ENCODE measurements at places on chromosomes 12 and 14.

- no peak for DNase-seq
Observed at GRCh38 chr12:58452546-58452945, 467.8 kb downstream of the LRIG3 start.

GRCh38 chr14:69716478-69717187 lies 50.3 kb upstream of the SRSF5 start:
- DNase-seq = no peak

DNA sequence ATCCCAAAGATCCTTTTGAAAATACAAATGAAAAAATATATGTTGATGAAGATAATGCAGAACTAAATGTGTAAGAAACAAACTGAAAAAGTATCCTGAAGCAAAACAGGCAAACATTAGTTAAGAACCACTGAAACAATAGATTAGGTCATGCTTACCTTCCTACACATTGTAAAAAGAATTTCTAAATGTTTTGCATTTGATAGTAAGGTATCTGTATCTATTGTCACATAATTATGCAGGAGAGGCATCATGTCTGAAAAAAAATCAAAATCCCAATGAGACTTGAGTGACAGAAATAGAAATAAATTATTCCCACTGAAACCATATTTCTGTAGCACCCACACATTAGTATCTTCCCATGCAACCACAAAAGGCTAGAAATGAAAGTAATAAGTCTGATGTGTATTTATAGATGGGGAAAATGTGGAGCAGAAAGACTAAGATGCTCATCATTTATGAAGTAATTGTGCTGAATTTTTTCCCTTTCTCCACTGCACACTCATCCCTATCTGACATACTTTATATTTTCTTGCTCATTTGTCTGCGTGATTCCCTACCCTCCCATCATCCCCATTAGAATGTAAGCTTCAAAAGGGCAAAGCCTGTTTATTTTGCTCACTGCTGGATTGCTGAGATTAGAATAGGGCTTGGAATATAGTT lies 43.5 kb downstream of the IPO8 start:
- DNase-seq = no peak

DNA sequence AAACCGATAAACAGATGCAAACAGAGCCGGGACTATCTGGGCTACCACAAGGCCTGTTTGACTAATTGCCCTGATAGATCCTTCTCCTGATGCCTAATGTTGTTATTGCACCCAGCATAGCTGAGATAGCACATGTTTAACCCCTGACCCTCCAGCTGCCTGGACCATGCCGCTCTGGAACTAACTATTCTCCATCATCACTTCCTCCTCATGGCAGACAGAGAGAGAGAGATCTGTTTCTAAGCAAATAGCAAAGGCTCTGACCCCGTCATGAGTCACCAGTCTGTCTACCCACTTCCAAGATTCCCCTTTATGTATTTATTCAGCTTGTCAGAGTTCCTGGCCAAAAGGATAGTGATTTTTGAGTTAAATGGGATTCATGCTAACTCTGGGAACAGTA lies 58.2 kb upstream of the FLRT2 start:
- no peak for DNase-seq

GRCh38 chr12:1080520-1081223 lies 89.6 kb downstream of the ERC1 start:
- no peak for DNase-seq

DNA sequence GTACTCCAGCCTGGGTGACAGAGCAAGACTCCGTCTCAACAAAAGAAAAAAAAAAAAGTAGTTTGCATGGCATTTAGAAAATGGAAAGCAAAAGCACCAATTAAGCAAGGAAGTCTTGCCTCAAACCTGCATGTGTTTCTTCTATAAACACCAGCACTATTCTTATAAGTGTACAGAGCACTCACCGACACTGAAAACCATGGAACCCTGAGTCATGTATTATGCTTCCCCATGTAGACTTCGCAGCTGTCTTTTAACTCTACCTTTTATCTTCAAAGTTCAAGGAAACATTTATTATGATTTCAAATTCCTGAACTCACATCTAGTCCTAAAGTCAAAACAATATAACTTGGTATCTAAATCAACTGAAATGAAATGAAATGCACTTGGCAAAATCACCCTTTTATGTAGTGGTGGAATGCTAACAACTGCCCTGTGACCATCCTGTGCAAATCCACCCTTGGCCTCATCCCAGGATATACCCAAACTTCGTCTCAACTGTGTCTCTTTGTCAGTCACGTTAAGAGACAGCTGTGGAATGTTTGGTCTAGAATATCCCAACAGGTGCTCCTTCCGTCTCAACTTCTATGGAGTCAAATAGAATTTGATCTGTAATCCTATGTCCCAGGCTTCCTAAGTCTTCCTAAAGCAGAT lies 4.8 kb downstream of the BCAT1 start:
- DNase-seq = no peak

GRCh38 chr12:122203301-122204166 lies at the start of gene B3GNT4:
Gene B3GNT4 (plus strand): TSS chr12:122203709. CDS start chr12:122204619, 910 bp downstream.
- no peak for DNase-seq

GRCh38 chr12:32104572-32105355 lies 1.9 kb upstream of the BICD1 start:
- DNase-seq = no peak

DNA sequence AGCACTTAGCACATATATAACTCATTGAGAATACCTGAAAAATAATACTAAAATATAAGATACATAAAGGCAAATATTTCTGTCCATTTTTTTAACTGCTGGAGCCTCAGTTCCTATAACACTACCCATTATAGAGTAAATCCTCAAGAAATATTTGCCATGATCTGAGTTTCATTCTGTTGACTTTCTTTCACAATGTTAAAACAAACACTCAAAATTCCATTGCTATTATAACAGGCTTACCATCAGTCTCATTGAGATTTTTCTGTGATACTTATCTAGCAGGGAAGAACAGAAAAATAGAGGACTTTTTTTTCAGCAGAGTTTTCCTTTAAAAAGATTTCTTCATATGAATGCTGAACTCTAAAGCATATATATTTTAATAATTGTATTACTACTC lies 24.5 kb downstream of the LMO3 start:
- DNase-seq = no peak

- DNase-seq = no peak
Observed at GRCh38 chr12:125503128-125503527, 437.9 kb downstream of the AACS start.

DNA sequence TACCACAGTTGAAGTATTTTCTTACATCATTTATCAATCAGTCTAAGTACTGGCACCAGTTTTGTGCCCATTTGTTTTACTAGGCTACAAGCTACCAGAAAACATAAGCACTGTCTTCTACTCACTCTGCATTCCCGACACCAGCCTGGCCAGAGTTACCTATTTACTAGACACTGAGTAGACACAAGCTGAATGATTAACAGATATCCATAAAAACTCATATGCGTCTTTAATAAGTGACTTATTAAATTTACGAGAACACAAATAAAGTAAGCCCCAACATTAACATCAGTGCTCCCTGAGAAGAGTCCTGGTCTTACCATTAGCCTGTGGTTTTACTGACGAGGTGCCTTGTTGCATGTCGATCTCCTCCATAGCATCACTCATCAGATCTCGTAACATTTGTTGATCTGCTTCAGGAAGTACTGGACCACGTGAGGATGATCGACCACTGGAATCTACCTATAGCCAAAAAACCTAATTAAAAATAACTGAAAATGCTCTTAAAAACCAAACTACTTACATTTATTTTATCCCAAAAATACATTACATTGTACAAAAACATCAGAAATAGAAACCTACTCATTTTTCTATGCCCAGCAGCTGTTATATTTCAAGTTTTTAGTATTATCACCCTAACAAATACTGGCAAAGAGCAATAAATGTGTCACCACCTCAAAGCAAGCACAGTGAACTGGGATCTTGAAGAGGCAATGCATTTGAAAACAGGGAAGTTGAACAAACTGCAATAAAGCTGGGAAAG lies 53.3 kb downstream of the BDKRB1 start:
- DNase-seq = no peak

DNA sequence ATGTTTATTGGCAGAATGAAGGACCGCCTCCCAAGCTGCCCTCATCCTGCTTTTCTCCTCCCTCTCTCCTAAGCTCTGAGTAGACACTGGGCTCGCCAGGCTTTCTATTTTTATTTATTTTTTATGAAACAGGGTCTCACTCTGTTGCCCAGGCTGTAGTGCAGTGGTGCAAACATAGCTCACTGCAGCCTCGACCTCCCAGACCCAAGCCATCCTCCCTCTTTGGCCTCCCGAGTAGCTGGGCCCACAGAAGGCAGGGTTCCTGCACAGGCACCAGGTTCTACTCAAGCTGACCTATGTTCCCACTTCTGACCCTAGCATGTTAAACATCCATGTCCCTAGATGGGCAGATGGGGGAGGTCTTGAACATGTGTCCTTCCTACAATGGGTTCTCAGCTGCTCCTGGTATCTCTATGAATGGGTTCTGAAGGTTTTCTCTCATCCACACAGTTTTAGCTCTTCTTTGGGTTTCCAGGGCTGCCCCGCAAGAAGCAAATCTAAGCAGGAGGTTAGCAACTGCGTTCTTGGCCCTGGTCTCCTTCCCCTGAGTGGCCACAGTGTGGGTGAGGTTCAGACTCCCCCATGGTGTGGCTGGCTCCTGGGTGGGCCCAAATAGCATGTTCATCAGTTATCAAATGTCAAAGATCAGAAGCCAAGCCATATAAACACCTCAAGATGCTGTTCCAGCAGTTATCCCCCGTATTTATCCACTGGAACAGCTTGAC lies 167.3 kb downstream of the ZFP36L1 start:
- no peak for DNase-seq

DNA sequence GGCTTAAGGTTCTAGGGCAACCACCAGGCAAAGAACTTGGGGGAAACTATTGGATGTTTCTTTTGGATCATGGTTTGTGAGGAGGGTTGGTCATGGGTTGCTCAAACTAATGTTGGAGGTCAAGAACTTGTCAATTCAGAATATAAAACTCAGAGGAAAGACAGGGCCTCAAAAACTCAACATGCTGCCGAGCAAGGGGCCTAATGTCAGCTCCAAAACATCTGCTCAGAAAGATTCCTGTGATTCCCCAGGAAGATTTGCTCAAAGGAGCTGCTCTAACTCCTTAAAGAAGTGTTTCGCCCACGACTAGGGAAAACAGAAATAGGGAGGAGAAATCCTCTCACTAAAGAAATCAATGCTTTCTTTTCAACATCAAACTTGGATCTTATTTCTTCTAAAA lies 3.7 kb upstream of the IGF1 start:
- DNase-seq = no peak

DNA sequence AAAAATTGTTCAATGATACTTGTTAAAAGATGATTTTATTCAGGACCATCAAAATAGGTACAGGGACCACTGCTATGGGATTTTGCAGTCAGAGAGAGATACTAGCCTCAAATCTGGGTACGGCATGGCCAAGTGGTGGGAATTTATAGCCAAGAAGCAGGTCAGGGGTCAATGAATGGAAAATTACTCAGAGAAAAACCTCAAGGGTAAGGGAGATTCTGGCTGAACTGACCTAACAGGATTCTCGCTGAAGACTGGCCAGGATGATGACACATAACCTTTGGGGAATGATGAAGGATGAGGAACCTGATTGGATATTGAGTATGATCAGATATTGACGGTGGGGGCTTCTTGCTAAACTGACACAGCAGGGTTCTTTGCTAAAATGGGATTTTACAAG lies 32.7 kb downstream of the DEPDC4 start:
- no peak for DNase-seq

DNA sequence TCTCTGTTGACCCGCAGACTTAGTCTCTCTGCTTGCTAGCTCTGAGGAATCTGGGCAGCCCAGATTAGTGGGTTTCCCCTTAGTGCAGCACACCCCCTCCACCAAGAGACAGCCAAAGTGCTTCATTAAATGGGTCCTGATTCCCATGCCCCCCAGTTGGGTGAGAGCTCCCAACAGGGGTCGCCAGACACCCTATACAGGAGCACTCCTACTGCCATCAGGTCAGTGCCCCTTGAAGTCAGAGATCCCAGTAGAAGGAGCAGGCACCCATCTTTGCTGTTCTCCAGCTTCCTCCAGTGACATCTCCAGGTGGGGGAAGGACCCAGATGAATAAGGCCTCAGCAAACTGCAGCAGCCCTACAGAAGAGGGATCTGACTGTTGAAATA lies 36.7 kb upstream of the C14orf132 start:
- no peak for DNase-seq

DNA sequence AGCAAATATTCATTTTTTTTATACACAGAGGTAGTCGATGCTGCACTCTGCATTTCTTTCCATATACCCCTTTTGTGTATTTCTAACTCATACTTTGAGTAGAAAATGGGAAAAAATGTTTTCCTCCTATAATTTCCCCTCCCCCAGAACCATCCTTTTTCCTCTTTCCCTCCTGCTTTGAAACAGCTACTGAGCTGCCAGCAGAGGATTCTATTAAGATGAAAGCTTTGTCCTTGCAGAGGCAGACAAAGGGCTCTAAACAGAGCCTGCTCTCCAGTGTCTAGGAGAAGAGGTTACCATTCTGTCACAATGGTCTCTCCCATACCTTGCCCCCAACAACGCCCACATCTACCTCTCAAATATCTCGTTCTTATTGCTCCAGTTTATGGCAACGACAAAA lies 74.6 kb upstream of the OSBPL8 start:
- DNase-seq = no peak

- DNase-seq = no peak
Observed at GRCh38 chr14:78403278-78403815, 233.2 kb downstream of the NRXN3 start.

DNA sequence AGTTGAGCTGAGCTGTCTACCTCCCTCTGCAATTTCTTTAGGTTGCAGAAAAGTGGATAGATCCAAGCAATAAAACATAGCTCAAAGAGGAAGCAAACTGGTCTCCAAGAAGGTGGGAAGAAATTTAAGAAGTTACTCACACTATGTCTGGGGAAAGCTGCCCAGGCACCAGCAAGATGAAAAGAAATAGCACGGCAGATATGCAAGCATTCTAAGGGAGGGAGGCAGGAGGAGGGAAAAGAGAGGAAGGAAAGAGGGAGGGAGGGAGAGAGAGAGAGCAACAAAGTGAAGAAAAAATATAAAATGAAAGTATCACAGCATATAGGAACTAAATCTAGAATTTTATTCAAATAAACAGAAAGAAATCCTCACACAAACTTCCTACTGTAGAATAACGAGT lies 240.7 kb downstream of the APAF1 start:
- no peak for DNase-seq

- DNase-seq = no peak
Observed at GRCh38 chr12:91478500-91478899, 295.9 kb upstream of the DCN start.

DNA sequence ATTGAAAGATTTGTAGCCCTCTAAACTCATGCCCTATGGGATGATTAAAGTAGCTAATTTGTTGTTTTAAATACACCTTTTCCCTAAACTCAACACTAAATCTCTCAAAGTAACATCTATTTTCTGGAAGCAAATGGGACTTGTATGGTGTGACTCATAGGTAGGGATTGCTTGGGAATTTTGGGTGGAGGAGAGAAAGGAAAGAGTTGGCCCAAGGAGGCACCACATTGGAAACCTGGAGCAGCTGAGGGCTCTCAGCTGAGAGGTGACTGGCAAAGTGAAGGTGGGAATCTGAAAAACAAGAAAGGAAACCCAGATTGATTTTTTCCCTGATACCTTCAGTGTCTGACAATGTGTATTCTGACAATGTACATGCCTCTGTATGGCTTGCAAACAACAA lies 114.8 kb upstream of the PRICKLE1 start:
- DNase-seq = no peak

- DNase-seq = no peak
Observed at GRCh38 chr14:64221391-64222003, 72.7 kb downstream of the ESR2 start.
